Activated CD4-positive, alpha-beta memory T cell treated with anti-CD3 and anti-CD28 coated beads for 36 hours (primary cell): ENCODE measurements at places on chromosomes 6 and 20. TPM values are rescaled to one million over a fixed set of nuclear protein-coding genes. Genes with fewer than 3 reads are reported as not detected.
A peak's percentile ranks its signal among the peaks of the same experiment; 100 is the strongest.

DNA sequence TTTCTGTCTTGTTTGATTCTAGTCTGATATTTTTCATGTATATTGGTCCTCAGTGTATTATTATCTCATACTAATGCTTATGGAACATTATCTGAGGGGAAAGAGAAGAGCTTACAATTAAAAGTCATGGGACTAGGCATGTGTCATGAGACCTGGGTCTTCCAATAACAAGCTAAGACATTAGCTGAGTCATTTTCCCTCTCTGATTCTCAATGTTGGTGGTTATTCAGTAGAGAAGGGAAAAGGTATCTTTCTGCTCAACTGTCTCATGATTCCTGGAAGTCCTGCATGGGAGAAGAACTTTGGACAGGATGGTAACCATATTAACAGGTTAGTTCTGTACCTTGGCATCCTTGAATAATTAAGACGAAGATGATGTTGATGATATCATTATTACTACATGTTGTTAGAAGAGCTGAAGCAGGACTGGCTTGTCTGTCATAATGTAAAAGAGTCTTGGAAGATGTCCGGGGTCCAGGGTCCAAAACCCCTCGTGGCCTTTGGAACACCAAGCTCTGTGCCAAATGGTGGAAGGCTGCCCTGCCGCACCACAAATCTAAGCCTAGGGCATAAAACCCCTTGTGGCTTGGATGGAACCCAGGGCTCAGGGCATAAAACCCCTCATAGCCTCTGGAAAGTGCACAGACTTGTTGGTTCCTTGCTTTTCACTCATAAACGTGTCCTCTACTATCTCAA, 19.1 kb downstream of the TRIM38 start:
- no peak for DNase-seq

DNA sequence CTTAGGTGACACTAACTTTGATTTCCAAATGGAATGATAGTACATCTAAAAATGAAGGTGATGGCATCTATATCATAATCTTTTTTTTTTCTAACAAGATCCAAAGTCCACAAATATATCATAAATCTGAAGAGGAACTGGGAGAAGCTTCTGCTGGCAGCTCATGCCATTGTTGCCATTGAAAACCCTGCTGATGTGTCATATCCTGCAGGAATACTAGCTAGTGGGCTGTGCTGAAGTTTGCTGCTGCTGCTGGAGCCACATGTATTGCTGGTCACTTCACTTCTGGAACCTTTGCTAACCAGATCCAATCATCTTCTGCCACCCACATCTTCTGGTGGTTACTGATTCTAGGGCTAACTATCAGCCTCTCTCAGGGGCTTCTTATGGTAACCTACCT, 27.4 kb upstream of the KHDC1 start:
- no peak for DNase-seq

DNA sequence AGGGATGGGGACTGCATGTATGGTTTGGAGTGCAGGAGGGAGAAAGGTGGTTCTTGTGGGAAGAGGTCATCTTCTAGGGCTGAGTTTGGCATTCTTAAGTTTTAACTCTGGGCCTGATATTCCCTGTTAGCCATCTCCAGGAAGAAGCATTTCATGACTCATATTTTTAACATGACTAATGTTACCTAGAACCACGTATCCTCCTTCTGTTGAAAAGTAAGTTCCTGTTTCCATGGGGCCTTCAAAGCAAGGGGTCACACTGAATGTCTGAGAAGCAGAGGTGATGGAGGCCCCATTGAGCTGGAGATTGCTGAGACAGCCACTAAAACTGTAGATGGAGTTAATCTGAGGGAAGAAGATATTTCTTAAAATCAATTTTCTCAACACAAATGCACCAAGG, 30.2 kb downstream of the FAM229B start:
- peak; percentile 28 for DNase-seq

DNA sequence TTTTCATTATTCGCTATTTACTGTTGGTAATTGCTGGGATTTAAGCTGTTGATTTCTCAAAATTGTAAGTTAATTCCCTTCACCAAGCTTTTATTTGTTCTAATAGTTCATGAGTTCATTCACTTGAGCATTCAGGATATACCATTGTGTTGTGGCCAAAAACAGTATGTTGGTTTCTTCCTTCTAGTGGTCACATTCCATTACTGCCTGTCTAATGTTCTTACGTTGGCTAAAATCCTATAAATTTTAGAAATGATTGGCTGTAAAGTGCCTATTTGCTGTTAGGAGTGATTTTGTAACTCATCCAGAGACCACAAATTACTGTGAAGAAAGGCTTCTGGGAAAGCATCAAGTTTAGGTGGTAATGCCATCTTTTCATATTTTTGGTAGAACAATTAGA, 76.3 kb downstream of the FARS2 start:
- no peak for DNase-seq

- no peak for DNase-seq
Observed at GRCh38 chr6:167077241-167077932, 45.5 kb upstream of the CCR6 start.

- DNase-seq = no peak
Observed at GRCh38 chr6:19382676-19383075, 454.5 kb upstream of the ID4 start.

DNA sequence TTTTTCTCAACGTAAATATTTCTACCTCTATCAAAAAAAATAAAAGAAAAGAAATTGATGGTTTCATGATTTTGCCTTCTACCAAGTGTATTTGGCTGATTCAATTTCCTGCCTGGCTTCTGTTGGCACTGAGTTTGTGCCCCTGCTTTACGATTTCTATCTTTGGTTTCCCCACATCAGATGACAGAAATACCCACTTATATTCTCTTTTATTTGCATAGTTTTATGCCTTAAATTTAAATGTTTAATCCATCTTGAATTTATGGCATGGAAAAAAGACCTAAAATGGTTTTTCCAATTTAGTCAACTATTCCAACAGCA, 34.3 kb downstream of the RNF24 start:
- no peak for DNase-seq

GRCh38 chr6:25042536-25042935, 106.8 kb upstream of the RIPOR2 start:
- DNase-seq = peak; percentile 47

GRCh38 chr20:10042086-10042485, 7.3 kb downstream of the ANKEF1 start:
- no peak for DNase-seq

DNA sequence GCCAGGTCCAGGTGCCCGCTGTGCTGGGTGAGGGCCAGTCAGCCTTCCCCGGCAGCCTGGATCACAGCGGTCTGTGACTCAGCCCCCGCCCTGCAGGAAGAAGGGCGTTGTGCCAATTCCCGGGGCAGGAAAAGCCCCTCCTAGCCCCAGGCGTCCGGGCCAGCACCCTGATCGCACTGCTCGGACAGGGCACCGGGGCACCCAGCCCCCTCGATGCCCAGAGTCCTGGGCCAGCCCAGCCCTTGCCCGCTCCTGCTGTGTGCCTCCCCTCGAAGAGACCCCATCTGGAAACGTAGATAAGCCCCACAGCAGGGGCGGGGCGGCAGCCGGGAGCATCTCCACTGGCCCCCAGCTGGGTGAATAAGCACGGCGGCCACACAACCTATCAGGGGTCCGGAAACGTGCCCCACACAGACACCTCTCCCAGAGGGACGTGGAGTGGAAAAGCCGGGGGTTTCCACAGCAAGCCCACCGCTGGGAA, 9.9 kb downstream of the LAMA5 start:
- no peak for DNase-seq

- no peak for DNase-seq
Observed at GRCh38 chr6:88145298-88145963, 20.7 kb downstream of the CNR1 start.

GRCh38 chr6:26195376-26195923, 108.2 kb downstream of the HFE start:
- peak; percentile 89 for DNase-seq

DNA sequence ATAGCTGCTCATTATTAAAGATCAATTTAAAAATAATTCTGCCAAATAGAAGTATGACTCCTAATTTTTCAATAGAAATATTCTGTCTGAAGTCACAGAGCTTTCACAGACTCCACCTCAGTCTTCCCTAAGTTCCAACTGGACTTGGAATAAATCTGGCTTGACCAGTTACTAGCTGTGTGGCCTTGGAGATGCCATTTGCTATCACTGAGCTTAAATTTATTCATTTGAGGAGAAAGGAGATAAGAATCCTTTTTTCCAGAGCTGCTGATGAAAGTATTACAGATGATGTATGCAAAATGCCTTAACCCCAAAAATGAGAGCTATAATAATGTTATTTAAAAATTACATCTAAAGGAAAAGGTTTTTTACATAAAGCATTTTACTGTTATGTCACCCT, 125.0 kb downstream of the GJA1 start:
- DNase-seq = no peak

GRCh38 chr6:117619178-117619577, 16.9 kb upstream of the GOPC start:
- no peak for DNase-seq

- no peak for DNase-seq
Observed at GRCh38 chr6:67210450-67210849, 1424.6 kb upstream of the ADGRB3 start.

DNA sequence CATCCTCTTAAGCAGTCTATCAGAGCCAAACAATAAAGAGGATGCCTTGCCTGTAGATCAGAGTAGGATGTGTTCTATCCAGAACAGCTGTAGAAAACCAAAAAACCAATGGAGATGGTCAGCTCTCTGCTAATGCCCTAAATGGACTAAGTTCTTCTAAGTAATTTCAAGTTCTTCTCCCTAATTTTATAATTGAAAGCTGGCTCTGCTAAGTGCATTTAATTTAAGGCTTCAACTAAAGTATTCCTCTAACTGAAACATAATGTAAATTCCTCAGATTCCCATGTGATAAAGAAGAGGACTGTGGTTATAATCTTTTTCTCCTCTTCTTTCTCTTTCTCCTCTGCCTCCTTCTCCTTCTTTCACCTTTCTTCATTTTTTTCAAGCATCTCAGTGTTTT, 709.5 kb downstream of the KIF16B start:
- no peak for DNase-seq

DNA sequence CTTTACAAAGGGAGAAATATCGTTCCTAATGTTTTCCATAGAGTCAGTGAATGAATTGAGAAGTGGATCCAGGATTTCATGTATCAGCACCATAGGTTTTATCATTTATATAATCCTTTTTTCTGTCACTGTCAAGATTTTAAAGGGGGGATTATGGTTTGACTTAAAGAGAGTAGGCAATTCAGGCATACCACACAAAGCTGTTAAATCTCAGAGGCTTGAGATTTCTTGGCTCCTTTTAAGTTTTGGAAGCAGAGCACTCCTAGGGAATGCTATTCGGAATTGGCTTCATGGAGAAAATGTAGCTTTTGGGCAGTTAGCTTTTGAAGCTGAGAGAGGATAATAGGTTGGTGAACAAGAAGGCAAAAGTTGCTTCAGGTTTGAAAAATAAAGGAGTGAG, 274.7 kb downstream of the SOX4 start:
- no peak for DNase-seq

DNA sequence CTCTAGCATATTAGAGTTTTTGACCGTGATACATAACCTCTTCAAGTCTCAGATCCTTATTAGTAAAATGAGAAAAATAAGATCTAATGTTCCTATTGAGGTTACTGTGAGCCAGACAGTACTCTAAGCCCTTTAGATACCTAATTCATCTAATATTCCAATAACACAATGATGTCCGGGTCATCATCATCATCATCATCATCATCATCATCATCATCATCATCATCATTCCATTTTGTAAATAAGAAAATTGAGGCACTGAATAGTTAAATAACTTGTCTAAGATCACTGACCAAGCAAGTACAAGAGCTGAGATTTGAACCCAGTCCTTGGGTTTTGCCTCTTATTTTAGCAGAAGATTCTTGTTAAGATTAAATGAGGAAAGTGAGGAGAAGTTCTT, 643.0 kb downstream of the HDGFL1 start:
- no peak for DNase-seq

NRSN1 gene
- not detected for total RNA-seq

KIF13A gene
- not detected for total RNA-seq

BPIFA1 gene
- not detected for total RNA-seq

NRSN2 gene
- total RNA-seq = 9.7 TPM

THBS2 gene
- not detected for total RNA-seq

TGM2 gene
- not detected for total RNA-seq

LPA gene
- total RNA-seq = not detected

PTPRT gene
- not detected for total RNA-seq

PLEKHG1 gene
- 6.7 TPM for total RNA-seq

RCAN2 gene
- 4.3 TPM for total RNA-seq

LKAAEAR1 gene
- total RNA-seq = not detected

C20orf202 gene
- not detected for total RNA-seq
